ENCODE measurements at places on chromosomes 2 and 18.

- DNase-seq, result no peak
Measured at GRCh38 chr18:62939433-62939832, 224.1 kb downstream of the PHLPP1 start.

- DNase-seq, result no peak
Measured at GRCh38 chr2:162025121-162025911, 48.7 kb downstream of the DPP4 start.

GRCh38 chr2:47620770-47621437, 162.0 kb upstream of the MSH6 start:
- DNase-seq, result no peak

GRCh38 chr2:44190526-44190925, 21.9 kb downstream of the PPM1B start:
- no peak for DNase-seq

DNA sequence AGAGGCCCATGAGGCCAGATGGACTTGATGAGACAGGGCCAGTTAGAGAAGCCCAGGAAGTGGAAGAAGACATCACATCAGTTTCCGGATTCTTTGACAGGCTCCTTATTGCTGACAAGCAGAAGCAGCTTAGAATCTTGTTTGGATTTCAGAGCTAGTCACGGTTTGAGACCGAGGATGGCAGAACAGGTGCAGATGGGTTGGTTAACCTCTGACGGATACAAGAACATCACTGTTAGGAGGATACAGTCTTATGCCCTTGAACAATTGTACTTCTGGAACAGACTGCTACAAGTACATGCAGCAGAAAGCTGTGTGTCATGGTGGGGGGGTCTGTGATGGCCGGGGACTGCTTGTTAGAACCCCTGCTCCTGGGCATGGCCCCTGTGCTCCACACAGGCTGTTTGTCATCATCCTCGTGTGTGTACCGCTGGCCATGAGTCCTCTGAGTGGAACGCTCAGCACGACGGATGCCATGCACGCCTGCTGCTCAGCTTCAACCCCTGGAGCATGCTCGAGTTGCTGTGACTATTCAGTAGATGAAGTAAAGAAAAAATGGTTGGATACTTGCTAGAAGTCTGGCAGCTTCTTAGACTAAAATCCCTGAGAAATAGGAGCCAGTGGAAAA, 217.7 kb downstream of the SH3RF3 start:
- no peak for DNase-seq

DNA sequence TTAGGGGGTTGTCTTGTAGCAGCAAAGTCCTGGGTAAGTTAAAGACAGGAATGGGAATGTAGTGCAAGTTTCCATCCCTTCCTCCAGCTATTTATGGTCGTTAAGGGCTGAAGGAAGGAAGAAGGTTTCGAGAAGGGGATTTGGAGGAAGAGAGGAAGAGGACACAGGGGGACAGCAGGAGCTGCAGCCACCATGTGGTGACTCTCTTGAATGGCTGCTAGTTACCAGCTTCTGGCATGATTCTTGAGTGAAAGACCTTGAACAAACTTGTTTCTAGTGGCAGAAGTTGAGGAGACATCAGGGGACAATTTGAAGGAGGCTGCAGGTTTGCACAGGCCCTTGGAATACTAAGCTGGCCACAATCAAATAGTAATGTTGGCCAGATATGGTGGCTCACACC, 116.6 kb downstream of the MTX2 start:
- DNase-seq, result no peak

DNA sequence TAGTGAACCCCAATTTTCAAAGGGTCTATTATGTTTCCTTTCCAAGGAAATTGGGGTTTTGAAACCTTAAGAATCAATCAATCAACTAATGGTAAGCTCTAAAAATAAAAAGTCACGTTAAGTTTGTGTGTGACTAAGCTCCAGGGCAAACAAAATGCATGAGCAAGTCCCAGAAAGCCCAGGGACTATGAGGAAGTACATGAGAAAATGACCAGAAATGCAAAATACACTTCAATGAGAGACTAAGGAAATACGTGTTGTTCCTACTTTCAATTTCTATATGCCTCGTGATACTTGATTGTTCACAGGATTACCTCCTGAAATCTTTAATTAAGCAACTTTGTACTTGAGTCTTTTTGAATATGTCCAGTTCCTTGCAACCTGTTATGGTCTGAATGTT, 684.4 kb upstream of the SYT4 start:
- no peak for DNase-seq

DNA sequence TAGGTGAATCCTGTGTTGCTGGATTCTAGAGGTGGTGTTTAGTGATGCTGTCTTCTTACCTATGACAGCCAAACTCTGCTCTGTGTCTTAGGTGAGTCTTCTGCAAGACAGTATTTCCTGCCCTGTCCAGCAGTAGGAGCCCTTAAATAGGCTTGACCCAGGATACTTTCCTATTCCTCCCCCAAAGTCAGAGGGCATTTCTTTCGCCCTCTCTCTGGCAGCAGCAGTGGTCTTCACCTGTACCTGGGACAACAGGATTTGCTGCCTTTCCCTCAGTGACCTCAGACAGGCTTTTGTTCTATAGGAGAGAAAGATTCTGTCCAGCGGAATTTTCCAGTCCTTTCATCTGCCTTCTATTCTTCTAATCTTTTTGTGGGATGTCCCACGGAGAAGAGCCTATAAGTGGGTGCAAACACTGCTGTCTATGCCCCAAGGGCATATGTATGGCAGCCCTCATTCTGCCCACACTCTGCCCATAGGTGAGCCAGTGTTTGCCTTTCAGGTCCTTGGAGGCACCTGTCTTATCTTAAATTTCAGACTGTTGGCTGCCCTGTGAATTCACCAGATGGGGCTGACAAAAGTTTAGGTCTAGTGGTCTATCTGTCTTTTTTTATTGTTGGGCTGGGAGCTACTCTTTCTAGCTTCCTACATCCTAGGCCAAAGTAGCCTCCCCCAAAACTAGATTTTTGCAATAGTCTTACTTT, 177.3 kb upstream of the SPOPL start:
- DNase-seq, result no peak

GRCh38 chr2:8204711-8205110, 477.1 kb upstream of the ID2 start:
- no peak for DNase-seq
